Fibroblast of pulmonary artery (primary cell): ENCODE measurements at places on chromosomes 12 and 14.
A peak's percentile ranks its signal among the peaks of the same experiment; 100 is the strongest.

DNA sequence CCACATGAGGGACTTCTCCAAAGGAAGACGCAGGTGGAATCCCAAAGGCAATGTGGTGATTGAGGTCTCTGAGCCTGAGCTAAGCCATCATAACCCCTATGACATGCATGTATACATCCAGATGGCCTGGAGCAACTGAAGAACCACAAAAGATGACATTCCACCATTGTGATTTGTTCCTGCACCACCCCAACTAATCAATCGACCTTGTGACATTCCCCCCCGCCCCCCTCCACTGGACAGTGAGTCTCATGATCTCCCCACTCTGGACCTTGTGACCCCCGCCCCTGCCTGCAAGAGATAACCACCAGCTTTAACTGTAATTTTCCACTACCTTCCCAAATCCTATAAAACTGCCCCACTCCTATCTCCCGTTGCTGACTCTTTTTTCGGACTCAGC lies 87.9 kb downstream of the VCPKMT start:
- no peak for DNase-seq

DNA sequence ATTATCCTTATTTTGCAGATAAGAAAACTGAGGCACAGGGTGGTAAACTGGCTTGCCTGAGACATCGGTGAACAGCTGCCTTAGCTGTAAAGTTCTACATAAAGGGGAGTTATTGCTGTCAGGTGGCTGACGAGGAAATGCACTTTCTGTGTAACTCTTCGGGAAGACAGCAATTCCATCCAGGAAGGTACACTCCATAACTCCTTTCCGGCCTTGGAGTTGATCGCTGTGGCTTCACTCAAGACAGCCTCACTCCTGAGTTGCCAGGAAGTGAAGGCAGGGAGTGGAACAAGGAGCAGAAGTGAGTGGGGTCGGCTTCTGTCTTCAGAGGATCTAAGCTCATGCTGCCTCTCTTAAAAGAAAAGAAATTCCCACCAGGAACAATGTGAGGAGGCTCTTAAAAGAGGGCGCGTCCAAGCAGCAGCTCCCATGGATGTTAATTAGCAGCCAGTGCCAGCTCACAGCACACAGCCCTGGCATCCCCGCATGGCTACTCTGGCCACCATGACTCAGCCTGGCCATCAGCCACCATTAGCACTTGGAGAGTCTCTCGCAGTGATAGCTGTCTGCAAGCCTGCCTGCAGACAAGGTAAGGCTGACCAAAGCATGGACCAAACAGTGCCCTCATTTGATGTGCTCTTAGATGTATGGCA lies 60.3 kb downstream of the NUAK1 start:
- peak; percentile 42 for DNase-seq

DNA sequence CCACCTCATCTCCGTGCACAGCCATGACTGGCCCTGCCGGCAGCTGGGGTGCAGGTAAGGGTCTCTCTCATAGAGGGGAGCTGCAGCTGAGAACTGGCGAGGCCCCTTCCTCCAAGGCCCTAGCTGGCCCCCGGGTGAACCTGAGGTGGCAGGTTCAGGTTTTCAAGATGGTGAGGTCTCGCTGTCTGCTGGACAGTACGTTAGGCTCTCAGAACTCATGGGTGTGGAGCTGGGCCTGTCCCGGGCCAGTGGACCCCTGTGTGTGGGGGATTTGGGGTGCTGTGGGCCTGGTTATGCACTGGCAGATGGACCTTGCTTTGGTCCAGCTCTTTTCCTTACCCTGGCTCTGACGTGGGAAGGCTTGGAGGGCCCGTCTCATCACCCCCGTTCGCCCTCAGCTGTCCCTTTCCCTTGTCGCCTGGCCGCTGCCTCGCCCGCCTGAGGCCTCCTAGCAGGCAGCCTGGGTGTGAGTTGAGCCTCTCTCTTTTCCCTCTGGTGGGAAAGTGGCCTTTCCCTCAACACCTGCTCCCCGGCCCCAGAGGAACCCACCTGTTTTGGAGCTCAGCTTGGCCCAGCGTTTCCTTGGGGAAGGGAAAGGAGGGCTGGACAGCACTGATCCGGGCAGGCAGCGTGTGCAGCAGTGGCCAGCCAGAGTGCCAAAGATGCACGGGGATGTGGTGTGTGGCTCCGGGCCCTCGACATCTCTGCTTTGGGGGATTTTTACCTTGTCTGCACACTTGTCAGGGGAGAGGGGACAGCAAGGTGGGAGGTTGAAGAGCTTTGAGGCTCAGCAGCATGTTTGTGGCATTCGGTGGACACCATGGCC lies 28.3 kb downstream of the IL31 start:
- DNase-seq = no peak

- no peak for DNase-seq
These were observed 186.3 kb upstream of the EGLN3 start for GRCh38 chr14:34137001-34137745.

DNA sequence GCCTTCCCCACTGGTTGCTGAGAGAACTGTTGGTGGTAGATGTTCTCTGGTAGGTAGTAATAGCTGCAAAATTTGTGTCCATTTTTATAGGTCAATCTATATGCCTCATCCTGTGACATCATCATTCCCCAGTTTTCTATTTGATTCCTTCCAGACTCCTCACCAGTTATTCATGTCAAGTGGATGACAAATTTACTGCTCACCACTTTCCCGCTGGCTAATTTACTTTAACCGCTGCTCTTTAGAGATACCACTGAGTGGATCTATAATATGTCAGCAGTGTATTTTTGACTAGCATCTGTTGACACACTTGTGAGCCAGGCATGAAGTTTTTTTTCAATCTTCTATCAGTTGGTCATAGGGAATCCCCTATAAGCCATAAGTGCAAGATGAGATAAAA lies 24.6 kb downstream of the GPR65 start:
- DNase-seq = no peak
